Activated T-helper 17 cell treated with anti-CD3 and anti-CD28 coated beads, Interleukin-2, amount 50 U/mL, for 72 hours (primary cell): ENCODE measurements at places on chromosomes 13 and 19.
A peak's percentile ranks its signal among the peaks of the same experiment; 100 is the strongest.

GRCh38 chr13:36057041-36057440 is 74.1 kb downstream of the DCLK1 start:
- no peaks in the 10 kb centered on the region for H3K4me1 ChIP-seq
- no peak for ATAC-seq
- no peaks in the 10 kb centered on the region for H3K36me3 ChIP-seq
- H3K27me3 ChIP-seq = peaks cover 3% of the 10 kb centered on the region

DNA sequence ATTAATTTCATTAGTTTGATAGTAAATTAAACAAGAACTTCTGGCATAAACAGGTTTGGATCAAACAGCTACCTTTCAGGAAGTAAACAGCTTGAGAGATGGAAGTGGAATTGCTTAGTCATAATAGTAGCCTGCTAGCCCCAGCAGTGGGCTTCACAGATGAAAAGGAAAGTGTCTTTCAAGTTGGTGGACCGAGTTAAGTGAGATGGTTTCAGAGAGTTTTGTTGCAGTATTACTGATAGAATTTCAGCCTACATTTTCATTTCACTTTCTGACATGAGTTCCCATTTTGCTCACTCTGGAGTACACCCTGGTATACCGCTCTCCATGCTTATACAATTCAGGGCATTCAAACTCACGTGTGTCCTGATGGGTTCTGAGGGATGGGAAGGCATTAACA is 2.0 kb upstream of the PTOV1 start:
- H3K4me1 ChIP-seq = peaks cover 28% of the 10 kb centered on the region
- peak overlapping the region; percentile 32 for H3K27ac ChIP-seq
- H3K27me3 ChIP-seq = no peaks in the 10 kb centered on the region
- H3K4me3 ChIP-seq = peak overlapping the region; percentile 83

DNA sequence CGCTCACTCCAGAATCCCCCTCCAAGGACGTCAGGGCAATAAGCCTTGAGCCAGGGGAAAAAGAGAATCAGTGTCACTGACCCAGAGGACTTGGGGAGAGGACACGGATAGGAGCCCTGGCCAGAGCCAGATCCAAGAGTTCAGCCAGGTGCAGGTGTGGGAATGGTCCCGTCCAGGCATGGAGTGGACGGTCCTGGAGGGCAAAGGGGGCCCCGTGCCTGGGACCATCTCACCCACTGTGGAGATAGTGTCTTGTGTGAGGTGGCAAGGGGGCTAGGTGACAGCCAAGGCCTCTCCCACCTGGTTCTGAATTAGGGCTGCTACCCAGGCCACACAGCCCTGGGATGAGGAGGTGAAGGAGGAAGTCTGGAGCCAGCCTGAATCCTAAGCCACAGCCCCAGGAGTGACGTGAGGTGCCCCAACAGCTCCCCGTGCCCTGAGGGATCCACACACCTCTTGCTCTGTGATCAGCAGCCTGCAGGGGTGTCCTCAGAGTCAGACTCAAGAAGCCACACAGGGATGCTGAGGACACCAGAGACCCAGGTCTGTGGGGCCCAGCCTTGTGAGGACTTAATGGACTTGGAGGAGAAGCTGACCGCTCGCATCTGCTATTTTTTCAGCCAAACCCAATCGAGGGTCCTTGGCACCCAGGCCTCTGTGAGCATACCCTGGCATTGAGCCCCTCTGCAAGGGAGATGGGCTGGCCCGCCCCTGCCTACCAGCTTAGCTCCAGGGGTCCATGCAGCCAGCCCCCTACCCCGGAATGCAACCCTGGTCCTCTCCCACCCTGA is 16.4 kb upstream of the ZNF14 start:
- no peak for ATAC-seq
- H3K4me3 ChIP-seq = no peak overlapping the region
- no peaks in the 10 kb centered on the region for H3K36me3 ChIP-seq
- no peaks in the 10 kb centered on the region for H3K27me3 ChIP-seq
- H3K4me1 ChIP-seq = no peaks in the 10 kb centered on the region

DNA sequence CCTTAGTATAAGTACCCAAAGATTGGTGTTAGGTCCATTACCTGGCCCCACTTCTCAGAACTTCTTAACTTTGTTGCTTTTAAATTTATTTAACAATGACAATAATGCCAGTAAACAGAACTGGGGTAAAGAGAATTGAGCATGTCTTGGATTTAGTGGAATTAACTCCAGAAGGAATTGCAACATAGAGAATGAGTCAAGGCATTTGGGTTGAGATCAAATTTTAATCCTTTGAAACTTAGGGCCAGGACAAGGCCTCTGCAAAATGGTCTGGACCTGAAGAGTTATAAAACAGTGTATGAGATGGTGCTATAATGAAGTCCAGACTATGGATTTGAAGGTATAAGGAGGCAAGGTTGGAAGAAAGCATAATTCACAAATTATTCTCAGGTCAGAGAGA is 1030.4 kb downstream of the SLITRK5 start:
- no peak overlapping the region for H3K27ac ChIP-seq
- no peaks in the 10 kb centered on the region for H3K4me1 ChIP-seq
- H3K36me3 ChIP-seq = no peaks in the 10 kb centered on the region
- ATAC-seq = no peak

DNA sequence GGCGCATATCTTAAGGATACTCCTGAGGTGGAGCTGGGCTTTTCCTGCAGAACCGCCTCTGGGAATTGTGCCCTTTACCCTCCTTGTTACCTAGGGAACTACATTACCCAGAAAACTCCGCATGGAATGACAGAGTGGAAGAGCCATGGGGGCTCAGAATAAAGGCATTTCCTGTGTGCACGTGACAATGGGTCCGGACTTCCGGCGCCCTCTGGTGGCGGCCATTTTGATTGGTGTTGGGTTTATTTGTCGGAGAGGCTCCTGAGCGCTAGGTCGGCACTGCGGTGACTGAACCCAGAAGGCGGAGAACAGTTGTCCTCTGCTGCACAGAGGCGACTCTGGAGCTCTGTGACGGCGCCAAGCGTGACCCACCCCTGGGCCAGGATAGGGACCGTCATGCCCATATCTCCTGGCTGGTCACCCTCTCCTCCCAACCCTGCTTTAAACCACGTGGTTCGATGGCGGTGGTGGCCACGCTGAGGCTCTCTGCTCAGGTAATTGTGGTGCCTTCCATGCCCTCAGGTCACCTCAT is at the start of gene ZNF587B:
ZNF587B (plus strand) TSS at position 229 of the 532 bp plus-strand sequence; CDS start at position 459, 230 bp downstream.
- H3K27me3 ChIP-seq = no peaks in the 10 kb centered on the region
- peaks cover 3% of the 10 kb centered on the region for H3K4me1 ChIP-seq
- H3K4me3 ChIP-seq = no peak within 1 kb of the TSS
- H3K36me3 ChIP-seq = peaks cover 59% of the 10 kb centered on the region
- peak within 1 kb of the TSS; percentile 34 for H3K27ac ChIP-seq
